CD4-positive, CD25-positive, alpha-beta regulatory T cell (primary cell): ENCODE measurements at places on chromosomes 6 and 20. TPM values are rescaled to one million over a fixed set of nuclear protein-coding genes. Genes with fewer than 3 reads are reported as not detected.

DNA sequence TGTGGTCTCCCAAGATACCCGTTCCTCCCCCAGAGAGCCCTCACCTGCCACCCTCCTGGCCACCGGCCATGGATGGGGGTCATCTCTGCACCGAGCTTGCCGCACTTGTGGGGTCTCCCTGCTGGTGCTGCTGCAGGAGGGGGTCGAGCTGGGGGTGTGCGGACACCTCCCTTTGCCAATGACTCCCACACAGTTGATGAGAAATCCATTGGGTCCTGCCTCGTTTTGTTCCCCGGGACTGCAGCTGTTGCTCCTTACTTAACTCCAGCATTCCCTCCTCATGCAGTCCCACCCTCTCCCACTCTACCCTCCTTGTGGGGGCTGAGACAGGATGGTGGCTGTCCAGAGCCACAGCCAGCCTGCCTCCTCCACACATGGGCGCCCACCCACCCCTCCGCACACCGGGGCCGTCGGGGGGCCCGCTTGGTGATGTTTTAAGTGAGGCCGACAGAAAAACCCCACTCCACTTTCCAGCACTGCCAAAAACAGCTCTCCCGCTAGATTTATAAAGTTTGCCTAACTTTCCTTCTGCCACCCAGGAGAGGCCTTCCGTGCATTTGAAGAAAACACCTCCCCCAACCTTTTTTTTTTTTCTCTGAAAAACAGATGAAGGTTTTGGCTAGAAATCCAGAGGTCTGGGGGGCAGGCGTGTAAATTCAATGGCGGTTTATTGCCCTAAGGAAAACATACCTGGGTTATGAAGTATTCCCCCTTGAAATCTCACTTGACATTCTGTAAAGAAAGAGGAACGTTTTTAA is 53.5 kb upstream of the APCDD1L start:
- no peak for DNase-seq

- DNase-seq: peak; percentile 76
Observed at GRCh38 chr6:37698264-37699137, 818 bp upstream of the MDGA1 start.

GRCh38 chr20:22453244-22454080 is 130.9 kb downstream of the FOXA2 start:
- DNase-seq: no peak

GRCh38 chr6:5294392-5295211 is 33.3 kb downstream of the FARS2 start:
- DNase-seq: no peak

DNA sequence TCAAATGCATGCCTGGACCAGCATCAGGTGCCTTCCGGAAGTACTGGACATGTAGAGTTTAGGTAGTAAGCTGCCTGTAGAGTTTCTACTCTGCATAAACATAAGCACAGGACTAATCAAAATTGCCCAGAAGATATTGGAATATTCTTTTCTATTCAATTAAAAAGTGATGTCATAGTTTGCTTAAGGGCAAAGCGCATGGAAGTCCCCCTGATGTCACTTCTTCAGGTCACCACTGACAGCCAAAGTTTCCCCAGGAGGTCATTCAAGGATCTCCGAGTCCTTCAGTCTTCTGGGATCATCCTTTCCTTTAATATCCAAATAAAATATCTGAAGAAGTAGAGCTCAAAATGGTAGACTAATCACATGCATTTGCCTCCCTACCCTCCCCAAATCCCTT is 17.5 kb upstream of the RIN2 start:
- no peak for DNase-seq

Gene SPATA25
- 0.54 TPM for total RNA-seq

- no peak for DNase-seq
Observed at GRCh38 chr6:3500262-3501014, 43.6 kb upstream of the SLC22A23 start.

DNA sequence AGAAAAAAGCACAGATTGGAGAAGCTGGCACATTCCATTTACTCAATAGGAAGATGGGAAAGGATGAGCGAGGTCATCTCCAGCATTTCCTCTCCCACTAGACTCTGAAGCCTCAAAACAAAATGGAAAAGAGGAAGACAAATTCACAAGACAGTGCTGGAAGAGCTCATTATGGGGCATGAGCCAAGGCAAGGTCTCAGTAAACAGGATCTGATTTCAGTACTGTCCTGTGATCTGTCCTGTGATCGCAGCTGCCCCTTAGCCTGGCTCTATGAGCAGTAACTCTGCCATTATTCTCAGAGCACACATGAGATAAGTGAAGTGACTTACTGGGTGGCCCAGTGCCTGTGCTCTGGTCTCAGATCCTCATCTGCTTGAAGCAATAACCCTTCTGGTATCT is 68.1 kb upstream of the SLC4A11 start:
- DNase-seq: no peak

DNA sequence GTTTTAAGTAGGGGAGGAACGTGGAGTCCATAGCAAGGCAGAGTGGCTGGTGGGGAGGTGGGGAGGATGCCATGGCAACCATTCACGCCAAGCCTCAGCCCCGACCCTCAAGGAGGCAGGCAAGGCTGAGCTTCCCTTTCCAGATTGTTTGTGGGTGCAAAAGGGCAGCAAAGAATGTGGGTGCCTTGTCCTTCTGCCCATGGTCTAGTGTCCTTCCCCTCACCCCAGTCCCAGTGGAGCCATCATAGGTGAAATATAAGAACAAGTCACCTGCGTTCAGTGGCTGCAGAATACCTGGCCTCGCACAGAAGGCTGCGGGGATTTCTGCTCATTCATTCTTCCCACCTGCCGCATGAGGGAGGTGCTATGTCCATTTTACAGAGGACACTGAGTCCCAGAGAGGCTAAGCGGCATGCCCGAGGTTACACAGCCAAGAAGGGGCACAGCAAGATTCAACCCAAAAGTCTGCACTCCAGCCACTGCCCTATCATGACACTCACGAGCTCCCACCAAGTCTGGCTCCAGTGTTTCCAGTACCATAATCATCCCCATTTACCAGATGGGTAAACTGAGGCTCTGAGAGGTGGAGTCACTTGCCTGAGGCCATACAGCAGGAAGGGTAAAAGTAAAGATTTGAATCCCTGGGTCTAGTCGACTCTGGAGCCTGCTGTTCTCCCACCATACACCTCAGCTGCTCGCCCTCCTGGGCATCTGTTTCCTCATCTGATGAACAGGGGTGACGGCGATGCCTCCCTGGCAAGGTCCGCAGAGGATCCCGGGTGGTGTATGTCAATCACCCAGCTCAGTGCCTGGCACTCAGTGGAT is 100.8 kb downstream of the CEBPB start:
- no peak for DNase-seq

Gene TRIM40
- 0.39 TPM for total RNA-seq

Gene AGER
- total RNA-seq: 27.8 TPM

GRCh38 chr6:47792216-47792733 is 10.4 kb downstream of the OPN5 start:
- no peak for DNase-seq

Gene FAM110A
- 27.5 TPM for total RNA-seq

DNA sequence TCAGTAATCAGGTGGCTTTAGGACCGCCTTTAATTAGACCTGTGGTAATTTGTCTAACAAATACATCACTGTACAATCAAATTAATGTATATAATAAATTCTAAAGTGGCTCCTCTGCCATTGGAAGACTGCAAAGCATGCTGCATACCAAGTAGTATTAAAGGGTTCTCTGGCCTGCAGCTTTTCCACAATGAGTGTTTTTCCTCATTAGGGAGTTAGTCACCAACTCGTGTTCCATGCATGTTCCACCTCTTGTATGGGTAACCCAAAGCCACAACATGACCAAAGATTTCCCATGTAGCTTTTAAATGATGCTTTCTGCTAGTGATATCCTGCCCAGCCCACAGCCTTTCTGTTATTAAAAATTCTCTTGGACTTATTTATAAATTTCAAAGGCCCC is 218.7 kb downstream of the FUT9 start:
- no peak for DNase-seq
